Breast epithelium (tissue), 4 donors: ENCODE measurements at places on chromosomes 7 and 10. TPM values are rescaled to one million over a fixed set of nuclear protein-coding genes. Genes with fewer than 3 reads are reported as not detected.

GRCh38 chr10:96843823-96844222 is 11.7 kb downstream of the LCOR start:
- H3K36me3 ChIP-seq, result no peaks in the 10 kb centered on the region
- no peaks in the 10 kb centered on the region for H3K27me3 ChIP-seq

DNA sequence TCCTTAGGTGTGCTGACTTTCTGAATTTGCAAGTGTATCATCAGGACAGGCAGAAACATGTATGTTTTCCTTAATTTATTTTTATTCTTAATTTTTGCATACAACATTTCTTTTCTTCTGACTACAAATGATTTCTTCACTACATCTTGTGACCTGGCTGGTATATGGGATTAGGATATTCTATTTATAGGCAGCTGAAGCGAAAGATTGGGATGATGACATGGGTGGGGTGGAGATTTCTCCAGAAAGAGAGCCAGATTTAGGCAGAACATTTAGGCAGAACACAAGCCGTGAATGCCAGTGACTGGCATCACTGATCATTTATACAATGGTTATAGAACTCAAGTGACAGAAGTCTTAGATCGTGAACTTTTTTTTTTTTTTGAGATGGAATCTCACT is 256.7 kb downstream of the KLF6 start:
- DNase-seq, result no peak
- H3K27me3 ChIP-seq, result no peaks in the 10 kb centered on the region

DNA sequence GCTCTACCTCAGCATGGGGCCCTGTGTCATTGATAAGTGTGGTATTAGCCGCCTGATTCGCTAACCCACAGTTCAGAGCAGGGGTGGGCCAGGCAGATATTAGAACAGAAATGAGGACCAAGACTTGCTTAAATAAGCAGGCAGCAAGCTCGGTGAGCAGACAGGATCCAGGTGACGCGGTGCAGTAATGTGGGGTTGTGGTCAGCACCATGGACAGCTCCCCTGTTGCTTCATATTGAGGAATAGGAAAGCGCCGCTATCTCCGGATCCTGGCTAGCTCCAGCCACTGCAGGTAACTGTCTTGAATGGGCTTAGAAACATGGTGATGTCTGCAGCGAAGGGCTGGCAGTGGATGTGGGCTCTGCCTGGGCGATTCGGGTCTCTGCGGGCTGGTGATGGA is 51.3 kb upstream of the GPR26 start:
- H3K36me3 ChIP-seq, result no peaks in the 10 kb centered on the region
- H3K4me1 ChIP-seq, result no peaks in the 10 kb centered on the region
- H3K27ac ChIP-seq, result no peak overlapping the region
- H3K27me3 ChIP-seq, result no peaks in the 10 kb centered on the region
- H3K4me3 ChIP-seq, result no peak overlapping the region
- peak; percentile 31 for DNase-seq

DNA sequence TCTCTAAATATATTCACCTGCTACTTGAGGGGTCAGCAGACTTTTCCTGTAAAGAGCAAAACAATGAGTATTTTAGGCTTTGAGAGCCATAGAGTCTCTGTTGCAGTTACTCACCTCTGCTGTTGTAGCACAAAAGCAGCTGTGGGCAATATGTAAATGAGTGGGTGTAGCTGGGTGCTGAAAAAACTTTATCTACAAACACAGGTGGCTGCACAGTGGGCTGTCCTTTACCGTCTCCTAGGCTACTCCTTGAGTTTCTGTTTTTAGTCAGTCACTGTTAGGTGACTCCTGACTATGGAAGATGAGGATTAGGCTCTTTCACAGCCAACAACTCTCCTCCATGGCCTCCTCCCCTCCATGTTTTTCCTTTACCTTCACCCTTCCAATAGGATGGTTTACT is 286.1 kb upstream of the C7orf33 start:
- H3K4me3 ChIP-seq, result no peak overlapping the region
- H3K27me3 ChIP-seq, result no peaks in the 10 kb centered on the region
- H3K4me1 ChIP-seq, result no peaks in the 10 kb centered on the region
- no peak for DNase-seq
- H3K27ac ChIP-seq, result no peak overlapping the region
- H3K36me3 ChIP-seq, result no peaks in the 10 kb centered on the region

GRCh38 chr10:100122780-100123179 is 41.1 kb upstream of the CPN1 start:
- no peaks in the 10 kb centered on the region for H3K4me1 ChIP-seq
- H3K27ac ChIP-seq, result no peak overlapping the region
- H3K36me3 ChIP-seq, result no peaks in the 10 kb centered on the region
- DNase-seq, result no peak
- no peak overlapping the region for H3K4me3 ChIP-seq

- DNase-seq, result no peak
- no peak overlapping the region for H3K4me3 ChIP-seq
- H3K36me3 ChIP-seq, result no peaks in the 10 kb centered on the region
- no peak overlapping the region for H3K27ac ChIP-seq
Observed at GRCh38 chr10:92490387-92490786, 83.5 kb downstream of the IDE start.

DNA sequence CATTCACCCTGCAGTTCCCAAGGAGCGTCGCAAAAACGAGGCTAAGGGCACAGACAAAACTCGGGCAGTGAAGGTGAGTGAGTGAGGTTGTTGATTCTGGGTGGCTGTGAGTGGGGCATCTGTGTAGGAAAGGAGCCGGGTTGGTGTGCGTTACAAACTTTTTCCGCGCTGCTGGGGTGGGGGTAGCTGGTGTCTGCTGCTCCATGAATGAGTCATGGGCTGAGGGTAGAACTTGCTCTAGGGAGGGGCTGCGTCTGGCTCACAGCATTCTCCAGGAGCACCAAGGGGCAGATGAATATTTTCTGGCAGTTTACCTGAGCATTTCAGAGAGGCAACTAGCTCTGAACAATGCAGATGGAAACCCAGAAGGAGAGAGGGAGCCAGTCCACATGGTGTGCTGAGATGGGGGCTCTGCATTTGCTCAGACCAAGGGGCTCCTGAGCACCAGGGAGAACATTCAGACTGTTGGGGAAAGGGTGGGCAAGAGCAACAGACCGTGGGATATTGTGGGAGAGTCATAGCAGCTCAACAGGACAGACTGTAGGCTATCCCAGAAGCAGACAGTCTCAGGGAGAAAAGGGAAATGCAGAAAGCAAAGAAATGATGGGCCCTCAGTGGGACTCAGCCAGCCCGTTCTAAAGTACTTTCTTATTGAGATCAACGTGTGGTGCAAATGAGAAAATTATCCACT is 18.8 kb downstream of the NOBOX start:
- DNase-seq, result no peak
- H3K27ac ChIP-seq, result no peak overlapping the region
- H3K4me3 ChIP-seq, result no peak overlapping the region
- no peaks in the 10 kb centered on the region for H3K36me3 ChIP-seq
- no peaks in the 10 kb centered on the region for H3K27me3 ChIP-seq

- H3K4me1 ChIP-seq, result no peaks in the 10 kb centered on the region
- no peaks in the 10 kb centered on the region for H3K36me3 ChIP-seq
- no peak overlapping the region for H3K27ac ChIP-seq
Observed at GRCh38 chr7:7737674-7738073, 19.3 kb upstream of the RPA3 start.

AFAP1L2 gene
- total RNA-seq, result 20.0 TPM

LRRC61 gene
- 23.4 TPM for total RNA-seq

NAT16 gene
- not detected for total RNA-seq
